Activated CD8-positive, alpha-beta T cell treated with anti-CD3 and anti-CD28 coated beads for 36 hours (primary cell): ENCODE measurements at places on chromosomes 5 and 9.

- no peak for DNase-seq
Measured at GRCh38 chr5:172638209-172638768, 2.8 kb upstream of the NEURL1B start.

GRCh38 chr9:33923079-33923478 is 106.1 kb downstream of the UBE2R2 start:
- DNase-seq, result no peak

GRCh38 chr5:75510417-75510835 is 1.0 kb downstream of the CERT1 start:
- no peak for DNase-seq

DNA sequence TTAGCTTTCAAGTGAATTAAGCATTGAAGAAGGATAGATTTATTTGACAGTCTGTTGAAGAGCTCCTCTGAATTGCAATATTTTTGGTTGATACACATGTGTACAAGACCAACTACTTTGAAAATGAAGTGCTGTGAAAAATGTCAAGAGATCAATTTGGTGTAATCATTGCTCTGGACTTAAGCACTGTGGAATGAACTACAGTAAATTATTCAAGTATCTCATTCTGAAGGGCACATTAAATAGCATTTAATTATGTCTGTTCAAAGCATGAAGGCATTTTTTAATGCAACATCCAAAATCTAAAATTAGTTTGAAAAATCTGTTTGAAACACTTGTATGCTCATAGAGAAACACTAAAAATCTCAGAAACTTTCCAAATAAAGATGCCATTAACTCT is 107.5 kb downstream of the CDH18 start:
- no peak for DNase-seq

GRCh38 chr9:35736201-35736633 is 3.8 kb downstream of the CREB3 start:
- peak; percentile 76 for DNase-seq

- DNase-seq, result no peak
Measured at GRCh38 chr9:22590336-22591033, 143.9 kb downstream of the DMRTA1 start.

DNA sequence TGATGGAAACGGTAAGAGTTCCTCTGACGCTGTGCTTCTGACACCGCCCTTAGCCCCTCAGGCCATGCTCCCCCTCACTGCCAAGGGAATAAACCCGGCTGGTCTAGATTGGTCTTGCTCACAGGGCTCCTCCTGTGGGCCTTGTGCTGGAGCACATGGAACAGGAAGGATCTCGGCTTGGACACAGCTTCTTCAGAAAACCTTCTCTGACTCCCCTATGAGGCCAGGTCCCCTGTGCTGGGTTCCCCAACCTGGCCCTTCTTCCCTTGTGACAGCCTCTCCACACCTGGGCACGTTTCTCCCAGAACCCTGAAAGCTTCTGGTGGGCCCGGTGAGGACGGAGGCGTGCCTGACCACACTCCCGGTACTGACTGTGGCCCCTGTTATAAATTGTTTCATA is 8.2 kb downstream of the SPATA31E1 start:
- no peak for DNase-seq

GRCh38 chr9:38164659-38165221 is 95.7 kb upstream of the SHB start:
- DNase-seq, result no peak

- DNase-seq, result no peak
Measured at GRCh38 chr5:178424810-178425177, 165.4 kb downstream of the COL23A1 start.

GRCh38 chr5:136055612-136056309 is 27.0 kb downstream of the TGFBI start:
- DNase-seq, result no peak

- no peak for DNase-seq
Measured at GRCh38 chr9:131723632-131724031, 16.2 kb downstream of the RAPGEF1 start.
